Activated naive CD8-positive, alpha-beta T cell treated with anti-CD3 and anti-CD28 coated beads for 36 hours (primary cell): ENCODE measurements at places on chromosomes 13 and 19.
A peak's percentile ranks its signal among the peaks of the same experiment; 100 is the strongest.

DNA sequence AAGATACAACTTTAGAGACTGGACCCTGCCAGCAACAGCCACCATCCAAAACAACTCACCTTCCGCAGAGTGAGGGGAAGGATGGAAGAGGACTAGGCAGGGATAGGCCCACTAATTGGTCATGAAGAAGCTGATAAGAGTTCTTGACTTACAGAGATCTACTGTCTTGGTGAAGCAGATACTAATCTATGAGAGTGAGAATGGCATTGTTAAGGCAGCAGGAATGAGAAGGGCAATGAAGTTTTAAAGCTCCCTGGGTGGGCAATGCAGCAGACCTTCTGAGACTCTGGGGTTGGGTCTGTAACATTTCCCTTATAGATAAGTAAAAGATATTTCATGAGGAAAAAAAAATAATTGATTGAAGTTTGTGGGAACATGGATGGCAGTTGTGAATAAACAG, 63.7 kb downstream of the KLF12 start:
- DNase-seq: no peak

GRCh38 chr19:47190167-47190727, 40.8 kb downstream of the BBC3 start:
- peak; percentile 71 for DNase-seq

- DNase-seq: no peak
Measured at GRCh38 chr13:20700288-20700687, 3.2 kb upstream of the IL17D start.

GRCh38 chr19:998064-998463, 2.2 kb upstream of the GRIN3B start:
- no peak for DNase-seq

GRCh38 chr13:44171156-44171555, 202.5 kb upstream of the SERP2 start:
- no peak for DNase-seq

- DNase-seq: no peak
Measured at GRCh38 chr13:67568205-67568604, 338.1 kb upstream of the PCDH9 start.

GRCh38 chr19:18416778-18417249, 2.4 kb upstream of the SSBP4 start:
- peak; percentile 81 for DNase-seq

DNA sequence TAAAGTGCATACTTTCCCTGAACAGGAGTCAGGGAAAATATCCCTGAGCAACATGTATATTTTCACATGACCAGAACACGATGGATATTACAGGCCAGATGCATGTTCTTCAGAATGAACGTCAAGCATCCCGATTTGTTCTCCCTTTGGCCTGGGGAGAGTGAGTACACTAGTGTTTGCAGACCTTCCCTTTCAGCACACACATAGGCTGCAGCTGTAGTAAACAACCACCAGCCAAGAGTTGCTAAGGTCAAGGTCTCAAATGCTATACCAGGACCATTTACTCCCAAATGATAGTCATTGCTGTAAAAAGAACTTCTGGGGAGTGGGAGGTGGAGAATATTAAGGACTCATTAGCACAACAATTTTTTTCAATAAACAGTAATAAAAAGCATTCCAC, 3.0 kb downstream of the KLF12 start:
- no peak for DNase-seq

- DNase-seq: no peak
Measured at GRCh38 chr13:30869491-30869890, 36.6 kb upstream of the MEDAG start.

- DNase-seq: no peak
Measured at GRCh38 chr19:3514930-3515329, 8.8 kb downstream of the FZR1 start.
